ENCODE measurements at places on chromosomes 1 and 21.

DNA sequence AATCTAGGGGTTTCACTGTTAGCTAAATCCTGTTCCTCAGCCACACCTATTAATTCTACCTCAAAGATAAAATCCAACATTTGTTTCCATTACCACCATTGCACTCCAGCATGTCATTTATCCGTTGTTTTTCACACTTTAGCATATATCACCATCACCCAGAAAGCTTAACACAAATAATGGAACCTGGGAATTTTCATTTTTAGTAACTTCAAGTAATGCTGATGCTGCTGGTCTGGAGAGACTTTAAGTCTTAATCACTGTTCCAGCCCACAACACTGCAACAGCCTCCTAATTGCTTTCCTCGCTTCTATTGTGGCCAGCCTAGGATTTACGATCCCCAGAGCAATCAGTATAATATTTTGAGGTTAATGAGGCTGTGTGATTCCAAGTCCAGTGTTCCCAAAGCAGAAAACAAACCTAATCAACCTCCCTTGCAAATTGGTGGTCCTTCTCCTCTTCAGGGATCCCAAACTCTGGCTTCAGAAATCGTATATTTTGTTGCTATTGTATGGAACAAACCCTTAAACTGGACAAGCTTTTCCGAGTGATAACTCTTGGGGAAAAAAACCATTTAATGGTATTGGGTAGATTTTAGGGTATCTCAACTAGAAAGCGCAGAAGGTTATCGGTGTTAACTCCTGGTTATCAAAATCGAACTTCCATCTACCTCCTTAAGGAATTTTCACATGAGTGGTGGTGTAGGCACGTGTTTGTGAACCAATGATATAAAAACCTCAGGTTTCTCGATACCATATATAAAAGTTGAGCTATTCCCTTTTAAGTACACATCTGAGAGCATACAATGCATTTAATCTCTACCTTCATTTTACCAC lies 50.0 kb upstream of the BOLA1 start:
- no peak for DNase-seq

DNA sequence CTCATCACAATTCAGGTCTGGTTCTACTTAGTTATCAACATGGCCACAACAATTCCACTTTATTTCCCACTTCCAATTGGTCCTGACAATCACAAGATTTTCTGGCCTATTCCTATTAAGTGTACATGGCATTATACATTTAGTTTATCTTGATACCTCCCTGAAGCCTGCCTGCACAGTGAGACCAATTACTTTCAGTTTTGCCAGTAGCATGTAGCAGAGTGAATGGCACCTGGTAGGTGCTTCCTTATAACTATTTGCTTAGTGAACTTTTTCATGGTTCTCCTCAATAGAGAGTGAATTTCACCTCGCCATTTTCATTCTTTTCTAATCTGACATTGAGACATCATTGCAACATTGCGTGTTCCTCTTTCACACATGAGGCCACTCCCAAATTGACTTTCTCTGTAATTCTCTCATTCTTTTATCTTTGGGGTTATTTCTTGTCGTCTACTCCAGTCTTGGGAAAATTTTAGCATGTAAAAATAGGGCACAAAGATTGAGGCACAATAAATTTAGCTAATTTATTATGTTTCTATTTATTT lies 124.3 kb downstream of the DISC1 start:
- DNase-seq = no peak

- no peak for DNase-seq
Observed at GRCh38 chr1:15453734-15454133, 2.8 kb upstream of the CELA2A start.

GRCh38 chr1:37884145-37884544 lies 24.8 kb upstream of the MTF1 start:
- DNase-seq = no peak

DNA sequence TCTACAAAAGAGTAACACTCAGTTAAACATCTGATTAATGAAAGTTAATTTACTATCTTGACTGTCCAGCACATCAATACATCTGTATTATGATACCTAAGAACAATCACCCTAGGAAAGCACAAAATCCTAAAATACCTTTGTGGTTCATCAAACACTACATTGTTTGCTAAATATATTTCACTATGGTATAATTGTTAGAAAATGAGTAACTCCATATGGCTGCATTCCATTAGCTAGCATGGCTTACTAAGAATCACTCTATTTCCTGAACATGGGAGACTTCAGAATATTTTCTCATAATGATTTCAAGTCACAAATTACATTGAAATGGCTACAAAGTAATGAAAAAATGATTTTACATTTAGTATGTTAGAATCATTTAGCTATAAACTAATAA lies 12.5 kb downstream of the TRMT1L start:
- DNase-seq = no peak

GRCh38 chr1:24600551-24600950 lies 42.6 kb upstream of the SRRM1 start:
- DNase-seq = no peak

- no peak for DNase-seq
Observed at GRCh38 chr1:167905671-167906070, 8.3 kb downstream of the ADCY10 start.

DNA sequence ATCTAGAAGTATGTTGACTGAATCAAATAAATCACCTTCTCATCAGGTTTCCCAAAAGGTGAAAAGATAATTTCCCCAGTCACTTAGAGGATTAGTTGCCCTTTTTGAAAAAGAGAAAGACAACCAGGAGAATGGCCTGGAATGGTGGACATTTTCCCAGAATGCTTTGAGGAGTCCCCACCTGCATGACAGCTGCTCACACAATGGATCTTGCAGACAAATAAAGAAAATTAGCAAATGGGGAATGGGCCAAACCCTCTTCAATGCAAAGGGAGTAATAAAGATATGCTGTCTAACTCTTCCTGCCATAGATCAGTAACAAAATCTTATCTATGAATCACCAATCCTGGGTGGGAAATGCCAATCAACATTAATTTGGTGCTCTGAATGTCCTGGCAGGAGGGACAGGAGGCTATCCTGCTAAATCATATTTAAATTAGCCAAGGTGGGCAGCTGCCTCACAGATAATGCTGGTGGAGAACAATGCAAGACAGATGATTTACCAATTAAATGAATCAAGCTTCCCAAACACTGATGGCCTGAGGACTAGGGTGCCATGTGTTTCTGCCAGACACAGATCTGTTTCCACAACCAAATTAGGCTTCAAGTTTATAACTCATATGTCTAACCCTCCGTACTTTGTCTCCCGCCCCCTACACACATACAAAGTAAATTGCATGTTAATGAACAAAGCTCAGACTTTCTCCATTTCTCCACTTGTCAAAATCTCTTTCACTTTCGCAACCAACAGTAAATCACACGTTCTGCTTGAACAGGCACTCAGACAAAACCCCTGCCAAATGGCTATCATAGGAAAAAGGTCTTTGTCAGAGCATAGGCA lies 488.0 kb upstream of the PLXNA2 start:
- no peak for DNase-seq

GRCh38 chr1:61120998-61121397 lies 38.6 kb downstream of the NFIA start:
- no peak for DNase-seq

DNA sequence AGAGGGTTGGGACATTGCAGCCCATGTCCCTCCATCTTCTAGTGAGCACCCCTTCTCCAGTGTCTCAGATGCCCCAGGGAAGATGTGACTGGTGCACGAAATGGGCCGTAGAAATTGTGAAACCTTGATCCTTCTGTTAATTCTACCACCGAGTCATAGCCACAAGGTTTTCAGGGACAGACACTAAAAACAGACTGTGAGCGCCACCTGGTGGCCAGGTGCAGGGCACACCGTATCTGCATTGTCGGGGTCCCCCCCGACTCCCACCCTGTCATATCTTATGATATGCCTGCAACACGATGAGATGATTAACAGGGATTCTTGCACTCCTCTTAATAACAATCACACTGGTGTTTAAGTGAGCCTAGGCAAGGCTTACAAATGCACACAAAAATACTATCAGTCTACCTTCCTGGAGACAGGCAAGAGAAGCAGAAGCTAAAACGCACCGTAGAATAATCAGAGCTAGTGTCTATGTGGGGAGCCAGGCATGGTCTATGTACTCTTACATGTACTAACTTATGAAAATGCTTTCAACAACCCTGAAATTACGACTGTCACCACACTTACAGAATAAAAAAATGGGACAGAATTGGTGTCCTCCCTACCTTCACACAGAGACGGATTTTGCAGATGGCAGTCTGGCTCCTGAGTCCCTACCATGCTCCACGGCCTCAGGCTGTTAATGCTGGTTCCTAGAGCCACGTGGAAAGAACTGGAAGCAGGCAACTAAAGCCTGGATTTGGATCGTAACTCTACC lies 57.9 kb downstream of the FHAD1 start:
- peak; percentile 55 for DNase-seq

- no peak for DNase-seq
Observed at GRCh38 chr1:184329962-184330868, 56.6 kb upstream of the C1orf21 start.

- DNase-seq = no peak
Observed at GRCh38 chr1:29825941-29826415, 589.7 kb downstream of the PTPRU start.

DNA sequence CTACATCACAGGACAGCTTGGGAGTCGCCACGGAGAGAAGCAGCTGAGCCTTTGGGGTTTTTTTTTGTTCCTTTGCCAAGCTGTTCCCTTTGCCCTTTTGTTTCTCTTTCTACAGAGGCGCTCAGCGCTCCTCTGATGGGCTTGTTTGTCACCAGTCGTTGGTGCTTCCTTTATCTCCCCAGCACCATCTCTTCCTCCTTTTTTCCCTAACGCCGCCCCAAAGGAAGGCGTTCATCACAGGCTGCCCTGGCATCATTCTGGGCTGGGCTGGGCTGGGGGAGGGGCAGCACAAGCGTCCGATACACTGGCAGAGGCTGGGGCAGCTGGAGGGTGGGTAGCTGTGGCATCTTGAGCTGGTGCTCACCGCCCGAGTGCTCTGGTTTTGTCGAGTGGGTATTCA lies 10.5 kb downstream of the IGSF21 start:
- DNase-seq = no peak

DNA sequence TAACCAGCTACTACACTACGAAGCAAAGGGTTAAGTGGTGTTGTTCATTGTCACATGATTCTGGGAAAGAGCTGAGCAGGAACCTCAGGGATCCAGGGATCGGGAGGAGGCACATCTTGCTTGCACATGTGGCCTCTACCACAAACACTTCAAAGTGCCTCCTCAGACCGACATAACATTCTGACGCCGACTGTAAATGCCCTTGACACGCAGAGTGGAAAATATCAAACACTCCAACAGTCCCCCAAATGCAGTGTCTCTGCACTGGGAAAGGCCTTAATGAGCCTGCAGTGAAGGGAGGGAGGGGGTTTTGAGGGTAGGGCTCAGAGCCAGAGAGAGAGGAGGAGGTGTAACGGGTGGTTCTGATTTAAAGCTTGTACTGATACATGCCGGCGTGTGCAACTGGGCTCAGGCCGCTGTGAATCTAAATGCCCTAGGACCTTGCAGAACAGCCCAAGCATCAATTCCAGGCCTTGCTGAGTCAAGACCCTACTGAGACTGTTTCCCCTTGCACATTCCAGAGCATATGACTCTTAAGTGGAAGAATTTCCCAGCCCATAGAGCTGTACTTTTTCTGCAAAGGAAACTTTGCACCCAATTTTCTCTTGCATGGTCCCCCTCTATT lies 163.7 kb downstream of the NTMT2 start:
- no peak for DNase-seq

DNA sequence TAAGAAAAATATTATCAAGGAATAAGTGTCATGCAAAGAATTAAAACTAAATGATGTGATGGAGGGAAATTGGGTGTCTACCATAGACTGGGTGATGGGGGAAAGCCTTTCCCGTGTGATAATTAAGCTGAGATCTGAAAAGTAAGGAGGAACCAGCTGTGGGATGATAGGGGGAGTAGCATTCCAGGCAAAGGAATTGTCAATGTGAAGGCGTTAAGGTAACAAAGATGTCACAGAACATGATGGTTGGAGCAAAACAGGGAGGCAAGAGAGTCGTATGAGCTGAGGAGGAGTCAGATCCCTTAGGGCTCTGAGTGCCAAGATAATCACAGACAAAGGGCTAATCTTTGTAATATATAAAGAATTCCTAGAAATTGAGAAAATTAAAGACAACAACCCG lies 170.1 kb downstream of the CDC7 start:
- DNase-seq = no peak
